ENCODE measurements at places on chromosomes 5 and 9.

DNA sequence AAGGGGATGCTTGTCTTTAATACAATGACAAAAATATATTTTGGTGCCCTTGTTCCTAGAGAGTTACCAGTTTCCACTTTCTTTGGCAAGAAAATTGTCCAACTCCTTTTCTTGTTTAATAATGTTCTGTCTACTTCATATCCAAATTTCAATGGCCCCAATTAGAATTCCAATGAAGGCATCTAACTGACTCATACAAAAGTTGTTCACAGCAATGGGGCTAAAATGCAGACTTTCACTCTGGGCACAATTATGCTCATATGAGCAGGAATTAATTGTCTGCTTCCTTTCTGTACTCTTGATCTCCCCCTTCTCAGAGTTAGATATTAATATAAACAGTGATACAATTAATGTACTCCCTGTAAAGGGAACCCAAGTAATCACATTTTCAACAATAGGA, 42.1 kb upstream of the ZNF622 start:
- DNase-seq = no peak

DNA sequence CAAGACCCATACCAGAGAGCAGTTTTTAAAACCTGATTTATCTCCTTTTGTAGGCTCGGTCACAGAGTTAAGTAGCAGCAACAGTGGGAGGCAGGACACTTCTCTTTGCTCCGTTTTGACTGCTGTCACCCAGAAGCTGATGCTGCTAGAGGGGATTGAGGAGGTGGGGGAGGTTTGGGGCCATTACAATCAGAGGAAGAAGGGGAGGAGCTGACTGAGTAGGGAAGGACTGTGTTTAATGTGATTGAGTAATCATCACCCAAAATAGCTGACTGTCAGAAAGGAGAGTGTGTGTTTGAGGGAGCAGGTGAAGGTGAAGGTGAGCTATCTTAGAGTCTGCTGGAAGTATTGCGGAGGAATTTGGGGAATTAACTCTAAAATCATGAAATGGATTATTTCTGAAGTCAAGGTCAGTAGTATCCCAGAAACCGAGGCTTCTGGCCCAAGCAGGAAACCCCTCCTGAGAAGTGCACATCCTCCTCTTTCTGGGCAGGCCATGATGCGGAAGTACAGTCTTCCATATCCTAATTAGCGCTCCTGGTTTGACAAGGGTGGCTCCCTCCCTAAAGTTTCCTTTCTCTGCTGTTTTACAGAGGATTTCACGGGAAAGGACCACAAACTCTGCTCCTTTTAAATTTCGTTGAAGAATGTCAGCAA, 214.9 kb downstream of the PLK2 start:
- DNase-seq = no peak

DNA sequence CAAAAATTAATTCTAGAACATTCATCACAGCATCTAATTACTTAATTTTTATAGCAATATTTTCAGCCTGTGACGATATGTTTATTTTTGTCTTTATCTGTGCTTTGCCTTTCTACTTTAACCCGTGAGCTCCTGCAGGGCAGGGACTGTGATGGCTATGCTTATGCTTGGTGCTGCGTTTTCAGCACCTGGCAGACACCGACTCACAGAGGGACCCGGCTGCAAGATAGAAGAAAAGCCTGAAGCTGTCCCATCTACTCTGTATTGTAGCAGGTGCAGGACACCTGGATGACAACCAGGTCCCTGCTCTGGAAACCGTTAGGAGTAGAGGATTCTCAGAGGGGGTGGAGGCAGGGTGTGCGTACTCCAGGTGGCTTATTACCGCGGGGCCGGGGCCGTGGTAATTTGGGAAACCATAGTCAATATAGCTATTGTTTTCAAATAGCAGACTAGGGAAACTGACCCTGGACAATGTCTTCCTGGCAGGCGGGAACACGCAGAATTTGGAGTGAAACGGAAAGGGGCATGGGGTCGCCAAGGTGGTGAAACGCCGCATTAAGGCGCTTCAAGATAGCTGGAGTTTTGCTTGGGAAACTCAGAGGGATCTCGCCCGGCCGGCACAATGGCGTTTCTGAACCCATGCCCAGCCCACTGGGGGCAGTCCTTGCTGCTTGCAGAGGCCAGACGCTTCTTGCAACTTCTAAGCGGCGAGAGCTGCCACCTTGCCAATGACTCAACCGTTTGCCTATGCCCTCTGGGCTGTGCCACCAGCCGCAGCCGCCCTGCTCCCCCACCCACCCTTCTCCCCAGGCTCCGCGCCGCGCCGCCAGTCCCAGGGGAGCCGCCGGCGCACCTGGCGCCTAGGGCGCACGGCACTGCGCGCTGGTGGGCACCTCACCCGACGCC, 140.1 kb upstream of the PALM2AKAP2 start:
- no peak for DNase-seq

DNA sequence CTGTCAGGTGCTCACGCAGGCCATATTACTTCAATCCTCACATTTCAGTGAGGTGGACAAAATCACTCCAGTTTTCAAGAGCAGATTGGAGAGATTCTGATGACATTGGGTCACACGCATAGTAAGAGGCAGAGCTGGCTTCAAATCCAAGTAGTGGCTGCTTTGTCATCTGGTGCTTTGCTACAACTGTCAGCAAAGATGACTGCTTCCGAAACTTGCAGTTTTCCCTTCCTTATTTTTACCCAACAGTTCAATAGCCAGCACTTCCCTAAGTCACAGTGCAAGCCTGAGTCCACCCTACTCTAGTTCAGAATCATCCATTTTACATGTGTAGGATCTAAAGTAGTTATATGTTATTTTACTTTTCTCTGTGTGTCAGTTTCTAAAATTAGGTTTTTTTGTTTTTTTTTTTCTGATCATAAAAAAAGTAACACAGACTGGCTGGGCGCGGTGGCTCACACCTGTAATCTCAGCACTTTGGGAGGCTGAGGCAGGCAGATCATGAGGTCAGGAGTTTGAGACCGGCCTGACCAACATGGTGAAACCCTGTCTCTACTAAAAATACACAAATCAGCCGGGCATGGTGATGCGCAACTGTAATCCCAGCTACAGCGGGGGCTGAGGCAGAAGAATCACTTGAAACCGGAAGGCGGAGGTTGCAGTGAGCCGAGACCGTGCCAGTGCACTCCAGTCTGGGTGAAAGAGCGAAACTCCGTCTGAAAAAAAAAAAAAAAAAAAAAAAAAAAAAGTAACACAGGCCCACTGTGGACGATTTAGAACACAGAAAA, 49.6 kb downstream of the ANKDD1B start:
- DNase-seq = no peak

DNA sequence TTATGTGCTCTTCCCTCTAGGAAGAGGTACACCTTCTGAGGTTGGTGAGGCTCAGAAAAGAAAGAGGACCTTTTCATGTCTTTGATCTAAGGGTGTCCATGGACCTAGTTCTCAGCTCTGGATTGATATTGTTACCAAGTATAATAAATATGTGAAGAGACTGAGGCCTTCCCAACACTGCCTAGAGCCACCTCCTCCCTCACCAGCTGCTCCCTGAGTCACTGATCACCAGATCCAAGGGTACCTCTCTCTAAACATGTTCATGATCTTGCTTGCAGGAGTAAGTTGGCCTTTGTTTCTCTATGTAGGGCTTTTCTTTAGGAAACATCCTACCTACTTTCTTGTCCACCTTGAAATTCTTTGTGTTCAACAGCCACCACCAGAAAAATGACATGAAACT, 218.8 kb upstream of the ADRA1B start:
- no peak for DNase-seq

- DNase-seq = peak; percentile 44
Measured at GRCh38 chr5:103271570-103272289, 13.2 kb downstream of the MACIR start.
